ENCODE measurements at places on chromosomes 13 and 19.

GRCh38 chr19:2618611-2619010, 83.9 kb downstream of the GNG7 start:
- DNase-seq, result no peak

DNA sequence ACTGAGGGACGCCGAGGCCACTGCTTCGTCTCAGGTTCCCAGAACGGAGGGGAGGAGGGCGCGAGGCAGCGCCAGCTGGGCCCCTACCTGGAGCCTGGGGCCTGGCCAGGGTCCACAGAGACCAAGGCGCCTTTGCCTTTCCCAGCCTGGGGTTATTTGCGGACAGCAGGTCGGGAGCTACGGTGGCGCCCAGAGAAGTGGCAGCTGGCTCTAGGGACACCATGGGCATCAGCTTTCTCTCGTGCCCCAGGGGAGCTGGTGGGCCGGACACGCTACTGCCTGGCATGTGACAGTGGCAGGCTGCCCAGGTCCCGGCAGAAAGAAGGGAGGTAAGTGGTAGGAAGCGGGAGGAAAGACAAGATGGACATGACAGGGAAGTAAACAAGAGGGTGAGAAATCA, 19.0 kb downstream of the AKT2 start:
- no peak for DNase-seq

DNA sequence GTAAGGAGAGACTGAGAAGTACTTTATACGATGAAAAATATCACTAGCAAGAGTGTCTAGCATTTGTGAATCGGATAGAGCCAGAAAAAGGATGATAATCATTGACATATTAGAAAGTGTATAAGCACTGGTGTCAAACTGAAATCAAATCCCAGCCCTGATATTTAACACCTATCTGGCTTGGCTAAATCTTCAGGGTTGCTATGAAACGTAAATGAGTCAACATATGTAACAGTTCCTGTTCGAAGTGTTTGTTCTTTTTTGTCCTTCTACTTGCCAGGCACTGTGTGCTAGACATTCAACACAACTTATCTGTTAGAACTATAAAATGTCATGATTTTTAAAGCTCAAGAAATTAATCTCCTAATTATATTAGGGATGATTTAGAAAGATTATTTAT, 40.8 kb downstream of the SERPINE3 start:
- DNase-seq, result no peak

DNA sequence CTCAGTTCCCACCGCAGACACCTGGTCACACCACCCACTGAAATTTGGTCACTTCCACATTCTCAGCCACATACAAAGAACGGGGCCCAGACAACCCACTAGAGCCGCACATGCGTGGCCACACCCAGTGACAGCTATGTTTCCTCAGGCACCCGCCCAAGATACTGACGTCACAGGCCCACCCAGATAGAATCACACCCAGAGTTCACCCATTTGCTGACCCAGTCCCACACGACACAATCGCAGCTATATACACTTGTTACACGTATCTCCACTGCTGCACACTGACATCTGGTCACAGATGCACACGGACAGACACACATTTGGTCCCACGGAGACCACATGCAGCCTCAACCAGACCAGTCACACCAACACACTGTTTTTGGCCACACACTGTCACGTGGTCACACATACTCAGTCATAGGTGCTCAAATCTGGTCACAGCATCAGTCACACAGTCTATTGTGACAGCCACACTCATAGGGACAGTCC, 2.9 kb downstream of the NUMBL start:
- no peak for DNase-seq

DNA sequence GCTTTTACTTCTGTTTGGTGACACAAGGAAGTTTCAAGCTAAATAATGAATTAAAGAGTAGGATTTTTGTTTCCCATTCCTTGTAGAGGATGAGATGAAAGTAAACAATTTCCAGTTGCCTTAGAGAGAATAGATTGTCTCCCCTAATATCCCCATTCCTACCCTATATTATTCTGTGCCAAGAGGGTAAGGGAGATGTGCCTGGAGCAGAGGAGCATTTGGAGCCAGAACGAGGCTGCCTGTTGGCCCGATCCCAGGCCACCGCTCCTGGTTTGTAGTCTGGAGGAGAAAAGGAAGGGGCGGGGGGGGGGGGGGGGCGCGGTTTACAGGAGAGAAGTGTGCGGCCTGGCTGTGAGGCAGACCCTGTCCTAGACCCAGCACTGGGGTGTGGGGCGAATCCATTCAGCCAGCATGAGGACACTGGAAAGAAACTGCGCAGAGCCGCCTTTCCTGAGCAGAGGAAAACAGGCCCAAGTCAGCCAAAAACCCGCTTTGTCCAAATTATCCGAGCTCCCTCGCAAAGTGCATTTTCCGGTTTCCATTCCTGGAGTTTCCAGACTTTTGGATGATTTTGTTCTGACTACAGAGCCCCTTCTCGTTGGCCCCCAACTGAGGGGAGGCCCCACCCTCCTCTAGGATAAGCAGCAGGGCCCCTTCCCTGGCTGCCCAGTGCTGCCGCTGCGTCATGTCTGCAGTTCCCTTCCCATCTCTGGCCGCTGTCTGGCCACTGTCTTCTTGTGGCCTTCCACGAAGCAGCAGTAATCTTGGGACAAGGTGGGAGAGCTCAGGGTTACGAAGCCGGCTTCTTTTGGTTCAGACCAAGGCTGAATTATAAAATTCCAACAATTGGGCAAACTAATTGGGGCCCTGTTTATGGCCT, 23.0 kb downstream of the NFIX start:
- no peak for DNase-seq

DNA sequence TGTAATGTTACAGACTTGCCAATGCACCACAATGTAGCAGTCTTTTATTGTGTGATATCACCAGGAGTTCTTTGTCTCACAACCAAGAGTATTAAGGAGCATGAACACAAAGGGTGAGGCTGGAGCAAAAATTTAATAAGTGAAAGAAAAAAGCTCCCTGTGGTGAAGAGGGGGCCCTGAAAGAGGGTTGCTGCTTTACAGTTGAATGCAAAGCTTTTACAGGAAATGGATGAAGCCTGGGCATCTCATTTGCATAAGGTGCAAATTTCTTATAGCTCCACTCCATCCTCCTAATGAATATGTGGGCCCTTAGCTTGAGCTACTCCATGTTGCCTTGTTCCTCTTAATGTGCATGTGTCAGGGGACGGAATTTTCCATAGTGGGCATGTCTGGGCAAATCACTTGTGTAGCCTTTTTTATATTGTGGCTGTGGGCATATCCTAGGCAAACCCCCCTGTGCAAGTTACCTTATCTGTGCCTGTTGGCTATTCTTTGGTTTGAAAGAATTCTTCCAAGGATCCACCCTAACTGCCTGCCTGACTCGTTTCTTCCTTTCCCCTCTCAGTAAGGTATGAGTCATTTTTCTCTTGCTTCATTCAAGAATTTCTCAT, 45.3 kb upstream of the TRPC4 start:
- no peak for DNase-seq

- DNase-seq, result no peak
Measured at GRCh38 chr13:95192998-95193397, 108.3 kb downstream of the ABCC4 start.

- DNase-seq, result no peak
Measured at GRCh38 chr13:19960653-19960976, 2.1 kb downstream of the ZMYM2 start.

DNA sequence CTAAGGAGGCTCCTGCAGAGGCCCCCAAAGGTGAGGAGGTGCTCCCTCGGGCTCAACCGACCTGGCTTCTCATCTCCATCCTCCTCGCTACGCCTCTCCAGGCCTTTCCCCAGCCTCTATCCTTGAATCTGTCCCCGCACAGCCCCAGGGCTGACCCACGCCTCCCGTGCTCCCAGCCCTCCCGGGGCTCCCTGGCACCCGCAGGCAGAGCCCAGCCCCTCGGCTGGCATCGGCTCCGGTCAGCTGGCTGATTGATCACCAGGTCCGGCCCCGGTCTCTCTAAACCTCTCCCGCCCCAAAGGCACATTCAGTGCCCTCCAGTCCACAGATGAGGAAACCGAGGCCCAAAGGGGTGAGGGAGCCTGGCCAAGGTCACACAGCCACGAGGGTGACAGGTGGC, 2.5 kb downstream of the MYBPC2 start:
- DNase-seq, result no peak

GRCh38 chr19:56670401-56670960, 1.1 kb downstream of the ZNF835 start:
- no peak for DNase-seq

GRCh38 chr19:7559102-7559501, 23.6 kb downstream of the PNPLA6 start:
- no peak for DNase-seq

GRCh38 chr13:98299966-98300350, 122.9 kb upstream of the RNF113B start:
- no peak for DNase-seq

- DNase-seq, result no peak
Measured at GRCh38 chr13:51347099-51347498, 7.6 kb downstream of the SERPINE3 start.
